ENCODE measurements at places on chromosomes 4 and X.

- DNase-seq = no peak
Observed at GRCh38 chr4:41420541-41420940, 117.4 kb upstream of the LIMCH1 start.

DNA sequence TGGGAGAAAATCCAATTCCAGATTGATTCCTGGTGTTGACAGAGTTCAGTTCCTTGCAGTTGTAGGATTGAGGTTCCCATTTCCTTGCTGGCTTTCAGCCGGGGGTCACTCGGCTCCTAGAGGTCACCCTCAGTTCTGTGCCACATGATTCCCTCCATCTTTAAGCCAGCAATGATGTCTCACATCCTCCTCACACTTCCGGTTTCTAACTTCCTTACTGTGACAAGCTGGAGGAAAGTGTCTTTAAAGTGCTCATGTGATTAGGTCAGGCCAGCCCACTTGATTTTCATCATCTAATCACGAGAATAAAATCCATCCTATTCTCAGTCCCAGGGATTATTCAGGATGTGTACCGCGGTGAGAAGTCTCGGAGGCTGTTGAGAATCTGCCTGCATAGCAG lies 19.4 kb upstream of the SMIM31 start:
- DNase-seq = no peak

DNA sequence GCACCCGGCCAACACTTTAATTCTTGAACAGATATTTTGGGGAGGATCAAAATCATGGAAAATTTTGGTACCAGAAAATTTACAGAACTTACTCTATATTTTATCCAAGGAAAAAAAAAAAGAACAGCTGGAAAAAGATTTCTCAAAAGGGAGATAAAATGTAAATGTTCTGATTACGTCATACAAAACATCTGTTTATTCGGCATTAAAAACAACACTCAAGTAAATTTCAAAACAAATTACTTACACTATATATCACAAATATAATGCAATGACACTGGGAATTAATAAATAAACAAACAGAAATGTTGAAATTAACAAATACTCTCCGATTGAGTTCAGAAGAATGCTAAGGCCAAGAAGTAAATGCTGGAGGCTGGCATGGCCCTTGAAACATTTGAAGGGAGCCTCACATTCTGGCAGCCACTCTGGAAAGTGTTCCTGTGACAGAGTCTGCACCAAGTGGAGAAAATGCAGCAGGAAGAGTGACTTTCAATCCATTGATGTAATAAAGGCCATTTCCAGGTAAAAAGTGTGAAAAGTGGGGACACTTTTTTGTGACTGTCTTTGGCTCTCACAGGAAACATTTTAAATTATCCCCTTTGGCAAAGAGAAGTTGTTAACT lies 486.0 kb upstream of the CTSO start:
- no peak for DNase-seq

DNA sequence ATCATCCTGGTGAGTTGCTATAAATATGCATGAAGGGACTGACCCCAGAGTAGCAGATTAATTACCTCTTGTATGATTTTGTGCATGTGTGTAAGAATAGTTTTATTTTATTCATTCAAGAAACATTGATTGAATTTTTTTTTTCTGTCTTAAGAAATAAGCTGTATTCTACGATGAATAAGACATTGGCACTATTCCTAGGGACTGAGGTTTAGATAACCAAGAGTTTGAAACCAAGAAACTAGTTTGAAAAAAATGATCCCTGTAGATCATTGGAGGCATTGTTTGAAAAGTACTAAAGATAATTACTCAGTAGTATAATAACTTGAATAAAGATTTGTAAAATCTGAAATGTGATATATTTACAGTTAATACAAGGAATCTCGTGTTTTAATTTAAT lies 1086.9 kb downstream of the PCDH7 start:
- no peak for DNase-seq

DNA sequence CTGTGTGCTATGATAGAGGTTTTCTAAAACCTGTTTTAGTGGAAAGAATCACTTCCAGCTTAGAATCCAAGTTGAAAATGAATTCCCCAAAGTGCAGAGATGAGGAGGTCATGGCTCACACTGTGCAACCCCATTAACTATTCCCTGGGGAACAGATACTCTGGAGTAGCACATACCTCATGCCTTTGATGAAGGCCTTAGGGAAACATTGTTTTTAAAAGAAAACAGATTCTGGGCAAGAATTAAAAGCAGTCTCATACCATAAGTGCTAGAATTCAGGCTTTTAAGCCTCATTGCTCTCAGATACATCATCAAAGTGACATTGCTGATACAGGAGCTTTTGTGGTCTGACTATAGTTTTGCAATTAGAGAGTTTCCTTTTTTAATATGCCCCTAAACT lies 115.1 kb downstream of the NDST4 start:
- DNase-seq = peak; percentile 55

GRCh38 chr4:105569057-105569865 lies 16.8 kb downstream of the ARHGEF38 start:
- peak; percentile 79 for DNase-seq

- no peak for DNase-seq
Observed at GRCh38 chr4:186999686-187000085, 276.0 kb upstream of the FAT1 start.

DNA sequence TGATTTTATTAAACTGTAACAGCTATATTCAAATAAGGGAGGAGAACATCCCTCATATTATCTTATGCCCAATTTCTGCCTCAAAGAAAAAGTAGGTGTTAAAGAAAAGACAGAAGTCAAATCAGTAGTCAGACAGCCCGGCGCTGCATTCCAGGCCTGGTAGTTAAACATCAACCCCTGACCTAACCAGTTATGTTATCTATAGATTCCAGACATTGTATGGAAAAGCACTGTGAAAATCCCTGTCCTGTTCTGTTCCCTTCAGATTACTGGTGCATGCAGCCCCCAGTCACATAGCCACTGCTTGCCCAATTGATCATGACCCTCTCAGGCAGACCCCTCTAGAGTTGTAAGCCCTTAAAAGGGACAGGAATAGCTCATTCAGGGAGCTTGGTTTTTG lies 269.9 kb upstream of the GALNT7 start:
- DNase-seq = no peak

DNA sequence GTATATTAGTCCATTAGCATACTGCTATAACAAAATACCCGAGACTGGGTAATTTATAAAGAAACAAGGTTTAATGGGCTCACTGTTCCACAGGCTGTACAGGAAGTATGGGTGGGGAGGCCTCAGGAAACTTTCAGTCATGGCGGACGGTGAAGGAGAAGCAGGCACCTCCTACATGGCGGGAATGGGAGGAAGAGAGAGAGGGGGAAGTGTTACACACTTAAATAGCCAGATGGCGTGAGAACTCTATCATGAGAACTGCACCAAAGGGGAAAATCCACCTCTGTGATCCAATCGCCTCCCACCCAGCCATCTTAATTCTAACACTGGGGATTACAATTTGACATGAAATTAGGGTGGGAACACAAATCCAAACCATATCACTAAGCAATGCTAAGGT lies 98.9 kb upstream of the SH3RF1 start:
- DNase-seq = peak; percentile 6

- no peak for DNase-seq
Observed at GRCh38 chr4:52995360-52996030, 133.4 kb downstream of the RASL11B start.

DNA sequence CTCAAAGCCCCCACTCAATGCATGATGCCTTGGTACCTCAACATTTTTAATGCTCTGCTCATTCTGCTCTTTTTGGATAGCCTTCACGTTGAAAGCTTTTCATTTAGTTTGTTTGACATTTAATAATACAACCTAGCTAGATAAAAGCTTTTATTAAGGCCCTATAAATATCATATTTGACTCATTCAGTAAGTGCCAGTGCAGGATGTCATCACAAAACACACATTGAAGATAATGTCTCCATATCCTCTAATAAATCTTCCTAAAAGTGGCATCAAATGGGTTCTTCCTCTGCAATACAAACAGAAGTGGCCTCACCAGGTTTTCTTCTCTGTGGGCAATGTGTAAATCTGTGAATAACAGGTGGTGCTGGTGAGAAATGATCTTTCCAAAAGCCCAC lies 12.0 kb upstream of the PCYT1B start:
- peak; percentile 14 for DNase-seq

DNA sequence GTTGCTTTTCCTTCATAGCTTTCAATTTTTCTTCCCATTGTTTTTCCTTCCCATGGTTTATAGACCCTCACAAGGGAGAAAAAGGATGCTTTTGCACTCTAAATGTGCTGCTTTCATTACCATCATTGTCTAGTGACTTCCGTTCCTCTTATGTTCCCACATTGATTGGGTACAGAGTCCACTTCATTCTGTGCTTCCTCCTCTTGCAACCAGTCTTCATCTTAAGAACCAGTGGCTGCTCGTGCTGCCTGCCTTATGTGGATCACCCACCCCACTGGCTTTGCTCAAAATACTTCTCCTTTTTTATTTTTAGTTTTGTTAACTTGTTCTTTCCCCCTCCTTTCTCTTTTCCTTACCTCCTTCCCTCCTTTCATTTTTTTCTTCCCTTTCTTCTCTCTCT lies 76.5 kb upstream of the BOD1L1 start:
- no peak for DNase-seq

DNA sequence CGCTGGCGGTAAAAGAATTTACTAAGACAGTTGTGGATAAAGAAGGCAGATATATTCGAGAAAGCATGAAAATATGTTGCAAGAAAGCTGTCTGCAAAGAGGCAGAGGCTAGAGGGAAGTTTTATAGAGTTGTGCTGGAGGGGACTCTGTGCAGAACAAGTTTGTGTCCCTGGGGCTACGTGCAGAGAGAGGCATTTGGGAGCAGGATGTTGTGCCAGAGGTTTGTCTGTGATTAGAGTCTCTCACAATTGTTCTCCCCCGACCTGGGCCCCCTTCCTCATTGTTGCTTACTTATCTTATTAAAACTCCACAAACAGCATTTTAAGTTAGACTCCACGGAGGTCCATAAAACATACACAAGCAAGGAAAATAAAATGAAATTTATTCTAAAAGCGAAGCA lies 831.3 kb downstream of the NLGN4X start:
- no peak for DNase-seq

DNA sequence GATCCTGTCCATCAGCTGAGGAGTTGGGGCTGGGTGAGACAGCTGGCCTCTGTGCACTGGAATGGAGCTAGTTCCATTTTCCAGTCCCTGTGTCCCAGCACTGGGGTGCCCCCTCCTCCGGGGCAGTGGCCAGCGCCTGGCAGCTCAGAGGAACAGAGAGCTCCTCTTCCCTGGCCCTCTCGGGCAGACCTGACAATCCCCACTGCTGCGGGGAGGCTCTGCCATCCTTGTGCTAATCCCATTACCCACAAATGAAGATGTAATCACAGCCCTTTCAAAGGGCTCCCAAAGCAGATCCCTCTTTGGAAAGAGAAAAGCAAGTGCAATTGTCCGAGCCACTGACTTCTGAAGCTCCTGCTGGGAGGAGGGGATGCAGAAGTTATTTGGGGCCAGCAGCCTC lies 75.1 kb upstream of the MSX1 start:
- DNase-seq = no peak

GRCh38 chrX:374596-374995 lies 12.1 kb downstream of the PPP2R3B start:
- no peak for DNase-seq
